ENCODE measurements at places on chromosomes 1 and 21.

- no peak for DNase-seq
These were observed 2.0 kb upstream of the ADPRS start for GRCh38 chr1:36086529-36087232.

- no peak for DNase-seq
These were observed 453 bp downstream of the TFF3 start for GRCh38 chr21:42314616-42315295.

DNA sequence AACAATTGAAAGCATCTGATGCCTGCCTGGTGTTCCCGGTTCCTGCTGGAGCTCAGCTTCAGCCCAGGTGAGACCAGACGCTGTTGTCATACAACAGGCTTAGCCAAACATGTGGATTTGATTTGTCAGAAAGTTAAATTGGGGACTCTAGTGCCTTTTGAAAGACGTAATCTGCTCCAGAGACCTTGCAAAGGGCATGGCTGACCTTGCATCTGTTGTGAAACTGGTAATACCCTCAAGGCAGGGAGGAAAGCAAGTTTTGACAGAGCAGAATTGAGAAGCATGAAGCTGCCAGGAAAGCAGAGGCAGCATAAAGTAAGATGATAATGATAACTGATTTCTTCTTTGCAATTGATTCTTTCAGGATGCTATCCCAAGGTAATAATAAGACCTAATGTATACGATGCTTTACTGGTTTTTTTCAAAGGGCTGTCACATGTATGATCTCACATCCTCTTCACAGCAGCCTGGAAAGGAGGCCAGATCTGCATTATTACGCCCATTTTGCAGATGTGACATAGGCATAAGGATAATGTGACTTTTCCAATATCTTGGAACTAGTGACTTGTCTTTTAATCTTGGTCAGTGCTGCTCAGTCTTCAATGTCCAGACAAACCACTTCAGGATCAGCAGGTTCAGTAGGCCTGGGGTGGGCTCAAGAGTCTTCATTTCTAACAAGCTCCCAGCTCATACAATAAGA is 24.7 kb upstream of the CNN3 start:
- DNase-seq: no peak

GRCh38 chr1:59028048-59028447 is 244.2 kb upstream of the JUN start:
- DNase-seq: no peak

GRCh38 chr1:9518454-9518998 is 20.7 kb upstream of the SLC25A33 start:
- DNase-seq: no peak
